ENCODE measurements at places on chromosomes 6 and 20. TPM values are rescaled to one million over a fixed set of nuclear protein-coding genes. Genes with fewer than 3 reads are reported as not detected.

DNA sequence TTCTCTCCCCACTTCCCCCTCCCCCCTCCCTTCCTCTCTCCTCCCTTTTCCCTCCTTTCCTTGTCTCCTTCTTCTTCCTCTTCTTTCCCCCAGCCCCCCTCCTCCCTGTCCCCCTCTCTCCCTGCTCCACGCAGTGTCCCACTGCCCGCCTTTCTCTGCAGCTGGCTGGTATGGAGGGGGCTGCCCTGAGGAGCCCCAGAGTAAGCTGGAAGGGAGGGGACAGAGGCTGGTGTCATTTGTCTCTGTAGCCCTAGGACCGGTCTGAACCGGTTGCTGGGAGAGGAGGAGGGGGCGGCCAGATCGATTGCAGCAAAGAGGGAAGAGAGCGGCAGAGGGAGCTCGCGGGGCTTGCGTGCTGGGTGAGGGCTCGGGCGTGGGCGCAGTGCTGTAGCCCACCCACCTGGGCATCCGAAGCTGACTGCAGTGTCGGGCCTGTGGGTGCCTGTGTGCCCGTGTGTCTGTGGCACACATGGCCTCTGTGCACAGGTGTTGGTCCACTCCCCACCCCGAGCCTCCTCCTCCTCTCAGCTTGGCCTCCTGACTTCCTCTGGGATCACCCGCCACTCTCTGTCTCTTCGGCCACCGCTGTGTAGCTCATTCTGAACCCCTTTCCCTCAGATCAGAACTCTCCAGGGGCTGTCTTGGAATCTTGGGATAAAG lies 50.6 kb downstream of the SRC start:
- no peak for DNase-seq

DNA sequence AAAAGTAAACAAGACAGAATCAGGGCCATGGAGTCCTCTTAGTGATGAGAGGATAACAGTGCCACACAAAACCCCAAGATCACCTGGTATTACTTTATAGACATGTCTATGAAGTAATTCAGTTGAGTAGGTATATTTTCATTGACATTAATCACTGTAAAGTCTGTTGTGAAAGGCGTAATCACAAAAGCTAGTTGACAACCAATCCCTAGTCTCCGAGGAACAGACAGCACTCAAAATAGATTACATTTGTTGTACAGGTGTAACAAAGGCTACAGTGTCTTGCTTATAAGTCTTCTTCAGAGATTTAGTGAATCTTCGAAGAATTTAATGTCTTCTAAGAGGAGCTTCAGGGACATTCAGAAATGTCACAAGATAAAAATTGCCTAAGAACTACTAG lies 120.1 kb downstream of the TMEM200A start:
- DNase-seq, result no peak

The DPPA5 gene
- total RNA-seq, result not detected

GRCh38 chr20:46698788-46699187 lies 9.5 kb upstream of the TP53RK start:
- no peak for DNase-seq

The CGA gene
- not detected for total RNA-seq

Measured in heart right ventricle (tissue), 16 donors.